Lung (tissue), 17 donors: ENCODE measurements at places on chromosomes 6 and 20. TPM values are rescaled to one million over a fixed set of nuclear protein-coding genes. Genes with fewer than 3 reads are reported as not detected.

Gene MEI4
- not detected for total RNA-seq

Gene DLK2
- total RNA-seq = 2.6 TPM

Gene CALHM4
- total RNA-seq = not detected

Gene KIF25
- 5.3 TPM for total RNA-seq

Gene GLP1R
- 1.3 TPM for total RNA-seq

Gene DYNLT2
- total RNA-seq = 5.2 TPM

Gene NKX2-2
- not detected for total RNA-seq

Gene KHDC1L
- not detected for total RNA-seq

Gene TRIM40
- not detected for total RNA-seq

Gene EYS
- 0.17 TPM for total RNA-seq

Gene LAMA2
- total RNA-seq = 105 TPM

Gene SLC17A4
- total RNA-seq = not detected

Gene OR2H1
- not detected for total RNA-seq

Gene TCP11
- total RNA-seq = 0.67 TPM

Gene RIMS4
- 5.6 TPM for total RNA-seq
